ENCODE measurements at places on chromosomes 3 and 15.

GRCh38 chr3:133834621-133835417 is 29.2 kb downstream of the SRPRB start:
- no peak for DNase-seq

GRCh38 chr3:103195216-103195615 is 760.4 kb downstream of the ZPLD1 start:
- DNase-seq = no peak

- DNase-seq = no peak
Measured at GRCh38 chr15:74289671-74290070, 53.5 kb downstream of the CCDC33 start.

DNA sequence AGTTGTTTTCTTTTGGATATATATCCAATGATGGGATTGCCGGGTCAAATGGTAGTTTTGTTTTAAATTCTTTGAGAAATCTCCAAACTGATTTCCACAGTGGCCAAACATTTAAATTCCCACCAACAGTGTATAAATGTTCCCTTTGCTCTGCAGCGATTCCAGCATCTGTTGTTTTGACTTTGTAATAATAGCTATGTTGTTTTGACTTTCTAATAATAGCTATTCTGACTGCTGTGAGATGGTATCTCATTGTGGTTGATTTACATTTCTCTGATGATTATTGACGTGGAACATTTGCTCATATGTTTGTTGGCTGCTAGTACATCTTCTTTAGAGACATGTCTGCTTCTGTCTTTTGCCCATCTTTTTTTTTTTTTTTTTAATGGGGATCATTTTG is 332.2 kb upstream of the GBE1 start:
- DNase-seq = no peak

DNA sequence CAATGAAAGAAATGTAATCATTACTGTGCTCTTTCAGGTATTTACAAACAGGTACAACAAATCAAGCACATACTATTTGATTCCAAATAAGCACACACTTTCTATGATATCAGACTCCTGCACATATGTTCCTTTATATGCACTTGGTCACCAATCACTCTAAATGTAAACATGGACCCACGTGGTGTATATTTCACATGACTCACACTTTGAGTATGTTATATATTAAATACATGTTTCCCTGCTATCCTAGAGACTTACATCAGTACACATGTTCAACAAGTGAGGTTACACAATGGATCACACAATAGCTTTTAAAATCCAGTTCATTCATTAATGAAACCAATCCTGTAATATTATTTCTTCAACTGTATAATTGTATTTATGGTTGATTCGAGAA is 683.5 kb downstream of the NR2F2 start:
- no peak for DNase-seq

GRCh38 chr3:165636684-165637015 is 200.6 kb downstream of the BCHE start:
- DNase-seq = no peak

- no peak for DNase-seq
Measured at GRCh38 chr3:156611870-156612494, 57.1 kb upstream of the SSR3 start.

GRCh38 chr15:65528461-65529060 is 1.7 kb upstream of the HACD3 start:
- no peak for DNase-seq

GRCh38 chr15:63456258-63456657 is 48.1 kb upstream of the USP3 start:
- no peak for DNase-seq

GRCh38 chr3:135895734-135896121 is 69.8 kb upstream of the PPP2R3A start:
- no peak for DNase-seq

DNA sequence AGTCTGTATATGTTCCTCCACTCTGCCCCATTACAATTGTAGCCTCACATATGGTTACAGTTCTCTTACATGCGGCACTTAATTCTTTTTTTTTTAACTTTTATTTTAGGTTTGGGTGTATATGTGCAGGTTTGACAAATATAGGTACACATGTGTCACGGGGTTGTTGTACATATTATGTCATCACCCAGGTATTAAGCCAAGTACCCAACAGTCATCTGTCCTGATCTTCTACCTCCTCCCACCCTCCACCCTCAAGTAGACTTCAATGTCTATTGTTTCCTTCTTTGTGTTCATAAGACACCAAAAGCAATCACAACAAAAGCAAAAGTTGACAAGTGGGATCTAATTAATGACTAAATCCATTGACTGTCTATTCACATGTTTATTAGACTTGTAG is 144.6 kb upstream of the TP63 start:
- no peak for DNase-seq

- DNase-seq = no peak
Measured at GRCh38 chr3:186570941-186571643, 572 bp downstream of the DNAJB11 start.

DNA sequence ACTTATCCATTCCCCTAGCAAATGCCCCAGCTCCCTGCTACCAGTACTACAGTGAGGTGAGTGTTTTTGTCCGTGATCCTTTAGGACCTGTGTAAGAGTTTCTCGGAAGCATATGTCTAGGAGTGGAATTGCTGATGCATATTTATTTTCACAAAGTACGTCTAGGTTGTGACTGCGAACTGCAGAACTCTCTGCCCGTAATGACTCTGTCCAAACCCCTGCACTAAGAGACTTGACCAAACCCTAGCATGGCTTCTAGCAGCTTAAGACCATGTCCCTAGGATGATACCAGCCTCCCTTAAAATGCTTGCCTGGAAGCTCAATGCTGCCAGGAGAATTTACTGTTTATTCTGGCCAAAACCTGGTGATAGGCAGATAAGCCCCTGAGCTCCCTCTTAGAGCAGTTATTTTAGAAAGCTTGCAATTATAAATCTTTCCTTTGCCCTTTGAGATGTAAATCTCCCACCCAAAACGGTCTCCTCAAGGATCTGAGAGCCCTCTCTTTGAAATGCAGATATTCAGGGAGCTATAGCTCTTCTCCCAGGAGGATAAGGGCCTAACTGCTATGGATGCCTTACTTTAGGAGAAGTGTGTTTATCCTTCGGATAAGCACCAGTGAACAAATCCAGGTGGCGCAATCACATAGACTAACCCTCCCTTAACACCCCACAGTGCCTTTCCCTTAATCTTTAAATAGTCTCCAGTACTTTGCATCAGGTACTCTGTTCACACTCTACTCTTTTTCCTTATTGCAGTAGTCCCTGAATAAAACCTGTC is 14.7 kb upstream of the CA12 start:
- no peak for DNase-seq

DNA sequence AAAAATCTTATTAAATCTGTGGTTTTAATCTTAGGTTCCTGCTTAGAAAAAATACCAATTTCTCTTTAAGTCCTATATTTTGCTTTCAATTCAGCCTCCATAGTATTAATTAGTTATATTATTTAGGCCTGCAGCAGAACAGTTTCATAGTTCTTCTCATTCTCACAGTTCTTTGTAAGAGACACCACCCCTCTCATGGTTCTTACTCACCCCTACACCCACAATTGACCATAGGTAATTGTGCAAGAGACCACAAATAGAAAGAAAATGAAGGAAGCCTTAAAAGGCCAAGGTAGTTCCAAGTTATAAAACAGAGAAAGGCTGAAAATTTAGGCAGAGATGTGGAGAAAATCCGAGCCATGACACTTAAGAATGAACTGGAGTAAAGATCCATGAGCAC is 415.3 kb downstream of the TIGIT start:
- no peak for DNase-seq

Measured in cortex of kidney (tissue), 1 donor.